Hippocampal formation (tissue), 2 donors: ENCODE measurements at places on chromosomes 11 and 22.

DNA sequence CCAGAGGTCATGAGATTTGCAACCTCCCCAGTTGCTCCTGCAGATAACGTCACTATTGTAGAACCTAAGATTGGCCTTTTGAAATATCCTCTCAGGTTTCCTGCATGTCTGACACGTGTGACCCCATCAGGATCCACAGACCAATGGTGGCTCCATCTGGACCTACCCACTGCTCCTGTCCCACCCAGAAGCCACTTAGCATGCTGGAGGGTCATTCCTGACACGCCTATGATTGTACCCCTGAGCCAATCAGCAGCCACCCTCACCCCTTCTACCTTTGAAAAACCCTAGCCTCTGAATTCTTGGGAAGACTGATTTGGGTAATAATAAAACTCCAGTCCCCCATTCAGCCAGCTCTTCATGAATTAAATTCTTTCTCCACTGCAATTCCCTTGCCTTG is 20.1 kb upstream of the NARS2 start:
- DNase-seq, result no peak

DNA sequence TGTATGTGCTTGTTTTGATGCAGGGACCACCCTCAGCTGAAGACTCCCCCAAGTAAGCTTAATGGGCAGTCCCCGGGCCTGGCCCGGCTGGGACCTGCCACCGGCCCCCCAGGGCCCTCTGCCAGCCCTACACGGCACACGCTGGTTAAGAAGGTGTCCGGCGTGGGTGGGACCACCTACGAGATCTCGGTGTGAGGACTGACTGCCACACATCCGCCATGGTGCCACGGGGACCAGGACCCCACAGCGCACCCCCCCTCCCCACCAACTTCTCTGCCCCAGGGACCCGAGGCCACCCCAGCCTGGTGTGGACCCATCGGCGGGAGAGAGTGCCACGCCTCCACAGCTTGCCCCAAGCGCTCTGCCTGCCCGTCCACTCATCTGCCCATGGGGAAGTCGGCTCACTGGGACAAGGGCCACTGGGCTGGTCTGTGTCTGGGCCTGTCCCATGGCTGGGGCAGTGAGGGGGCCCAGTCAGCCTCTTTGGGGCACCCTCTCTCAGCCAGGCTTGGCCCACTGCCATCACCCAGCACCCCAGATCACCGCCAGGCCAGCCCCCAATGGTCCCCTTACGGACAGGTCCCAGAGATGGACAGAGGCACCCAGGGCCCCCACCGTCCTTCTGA is 5.5 kb downstream of the CCDC188 start:
- DNase-seq, result no peak

- DNase-seq, result no peak
Observed at GRCh38 chr22:31692186-31692886, 30.3 kb upstream of the PISD start.

GRCh38 chr11:118602331-118602730 is 5.1 kb upstream of the PHLDB1 start:
- DNase-seq, result no peak

GRCh38 chr11:131203040-131203439 is 167.4 kb upstream of the NTM start:
- no peak for DNase-seq

- DNase-seq, result no peak
Observed at GRCh38 chr11:45880772-45881570, 4.5 kb upstream of the MAPK8IP1 start.

DNA sequence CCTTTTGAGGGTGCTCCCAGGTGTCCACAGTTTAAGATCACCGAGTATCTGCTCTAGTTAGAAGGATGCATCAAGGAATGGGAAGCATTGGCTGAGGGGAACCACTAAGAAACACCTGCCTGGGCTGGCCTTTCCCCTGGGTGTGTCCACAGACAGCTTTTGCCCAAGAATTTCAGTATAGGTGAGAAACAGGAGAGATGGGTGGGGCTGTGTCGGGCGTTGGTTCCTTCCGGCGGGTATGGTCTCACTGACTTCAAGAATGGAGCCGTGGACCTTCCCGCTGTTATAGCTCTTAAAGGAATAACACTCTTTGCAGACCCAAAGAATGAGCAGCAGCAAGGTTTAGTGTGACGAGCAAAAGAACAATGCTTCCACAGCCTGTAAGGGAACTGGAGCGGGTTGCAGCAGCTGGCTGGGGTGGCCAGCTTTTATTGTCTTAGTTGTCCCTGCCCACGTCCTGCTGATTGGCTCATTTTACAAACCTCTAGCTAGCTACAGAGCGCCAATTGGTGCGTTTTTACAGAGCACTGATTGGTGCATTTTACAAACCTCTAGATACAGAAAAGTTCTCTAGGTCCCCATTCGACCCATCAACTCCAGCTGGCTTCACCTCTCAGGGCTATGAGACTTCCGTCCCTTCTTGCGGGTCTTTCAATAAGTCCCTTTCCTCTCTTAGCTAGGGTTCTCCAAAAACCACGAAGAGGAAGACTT is 2.4 kb downstream of the FADS1 start:
- peak; percentile 69 for DNase-seq

DNA sequence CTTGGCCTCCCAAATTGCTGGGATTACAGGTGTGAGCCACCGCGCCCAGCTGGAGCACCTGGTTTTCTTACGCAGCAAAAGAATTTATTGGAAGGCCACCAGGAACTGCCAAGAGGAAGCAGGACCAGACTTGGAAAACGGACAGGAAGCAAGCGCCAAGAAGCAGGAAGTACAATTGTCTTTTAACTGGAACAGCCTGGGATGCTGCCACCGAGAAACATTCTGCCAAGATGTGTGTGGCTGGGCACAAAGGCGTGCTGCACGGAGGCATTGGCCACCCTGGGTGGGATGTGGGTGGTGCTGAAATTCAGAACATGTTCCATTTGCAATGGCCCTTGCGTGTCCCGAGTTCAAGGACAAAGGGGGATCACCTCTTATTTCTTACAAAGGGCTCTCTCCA is 15.4 kb downstream of the SLC3A2 start:
- no peak for DNase-seq

DNA sequence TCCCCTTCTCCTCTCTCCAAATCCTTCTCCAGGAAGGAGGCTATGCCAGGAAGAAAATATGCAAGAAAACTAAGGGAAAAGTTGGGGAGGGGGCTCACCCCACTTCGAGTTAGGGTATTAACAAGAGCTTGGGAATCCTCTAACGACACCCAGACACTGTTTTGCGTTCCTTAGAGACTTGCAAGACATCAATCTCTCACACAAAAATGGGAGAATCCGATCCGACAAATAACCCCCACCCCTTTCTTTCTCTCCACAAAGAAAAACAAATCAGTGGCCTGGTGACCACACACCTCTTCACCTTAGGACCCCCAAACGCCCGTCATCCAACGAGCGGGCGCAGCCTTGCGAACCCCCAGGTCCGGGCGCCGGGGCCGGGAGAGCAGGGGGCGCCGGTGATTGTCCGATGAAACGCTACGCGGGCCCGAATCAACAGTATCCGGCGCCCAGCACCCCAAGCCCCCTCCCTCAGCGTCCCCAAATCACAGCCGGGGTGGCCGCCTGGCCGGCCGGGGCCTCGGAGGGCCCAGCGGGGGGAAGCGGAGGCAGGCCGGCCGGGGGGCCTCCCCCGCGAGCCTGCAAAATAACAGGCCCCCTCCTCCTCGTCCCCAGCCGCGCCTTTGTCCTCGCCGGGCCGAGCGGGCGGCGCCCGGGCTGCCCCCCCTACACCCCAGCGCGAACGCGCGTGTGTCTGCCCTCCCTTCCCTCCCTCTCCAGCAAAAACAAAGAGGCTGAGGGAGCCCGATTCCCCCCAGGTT is 690 bp downstream of the CSNK1E start:
- DNase-seq, result peak; percentile 77

- DNase-seq, result no peak
Observed at GRCh38 chr11:454801-455565, 4.9 kb downstream of the PTDSS2 start.

- no peak for DNase-seq
Observed at GRCh38 chr11:78418584-78419211, 1.1 kb upstream of the GAB2 start.

GRCh38 chr22:45529105-45529504 is 26.4 kb downstream of the FBLN1 start:
- DNase-seq, result no peak

GRCh38 chr11:61066645-61067044 is 35.6 kb upstream of the CD5 start:
- no peak for DNase-seq

DNA sequence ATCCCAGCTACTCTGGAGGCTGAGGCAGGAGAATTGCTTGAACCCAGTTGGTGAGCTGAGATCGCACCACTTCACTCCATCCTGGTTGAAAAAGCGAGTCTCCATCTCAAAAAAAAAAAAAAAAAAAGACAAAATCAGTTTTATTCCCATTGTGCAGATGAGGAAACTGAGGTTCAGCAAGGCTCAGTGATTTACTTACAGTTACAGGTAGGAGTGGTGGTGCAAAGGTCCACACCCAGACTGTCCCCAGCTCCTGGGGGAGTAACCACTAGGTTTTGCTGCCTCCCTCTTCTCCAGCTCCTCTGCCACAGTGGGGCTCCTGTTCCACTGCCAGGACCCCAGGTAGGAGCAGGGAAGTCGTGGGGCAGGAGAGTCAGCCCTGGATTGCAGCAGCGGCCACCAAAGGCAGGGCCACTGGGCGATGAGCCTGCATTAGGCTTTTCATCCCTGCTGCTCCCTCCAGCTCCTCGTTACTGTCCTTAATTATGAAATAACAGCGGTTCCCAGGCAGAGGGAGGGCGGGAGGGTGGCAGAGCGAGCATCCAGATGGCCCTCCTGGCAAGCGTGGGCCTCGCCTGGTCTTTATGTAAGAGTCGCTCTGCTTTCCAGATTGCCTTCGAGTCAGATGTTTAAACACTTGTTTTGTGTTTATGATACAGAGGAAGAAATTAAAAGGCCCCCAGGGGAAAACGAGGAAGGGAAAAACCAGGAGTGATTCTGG is 15.5 kb upstream of the RASD2 start:
- peak; percentile 20 for DNase-seq

GRCh38 chr11:127640561-127641451 is 640.2 kb upstream of the KIRREL3 start:
- DNase-seq, result no peak

DNA sequence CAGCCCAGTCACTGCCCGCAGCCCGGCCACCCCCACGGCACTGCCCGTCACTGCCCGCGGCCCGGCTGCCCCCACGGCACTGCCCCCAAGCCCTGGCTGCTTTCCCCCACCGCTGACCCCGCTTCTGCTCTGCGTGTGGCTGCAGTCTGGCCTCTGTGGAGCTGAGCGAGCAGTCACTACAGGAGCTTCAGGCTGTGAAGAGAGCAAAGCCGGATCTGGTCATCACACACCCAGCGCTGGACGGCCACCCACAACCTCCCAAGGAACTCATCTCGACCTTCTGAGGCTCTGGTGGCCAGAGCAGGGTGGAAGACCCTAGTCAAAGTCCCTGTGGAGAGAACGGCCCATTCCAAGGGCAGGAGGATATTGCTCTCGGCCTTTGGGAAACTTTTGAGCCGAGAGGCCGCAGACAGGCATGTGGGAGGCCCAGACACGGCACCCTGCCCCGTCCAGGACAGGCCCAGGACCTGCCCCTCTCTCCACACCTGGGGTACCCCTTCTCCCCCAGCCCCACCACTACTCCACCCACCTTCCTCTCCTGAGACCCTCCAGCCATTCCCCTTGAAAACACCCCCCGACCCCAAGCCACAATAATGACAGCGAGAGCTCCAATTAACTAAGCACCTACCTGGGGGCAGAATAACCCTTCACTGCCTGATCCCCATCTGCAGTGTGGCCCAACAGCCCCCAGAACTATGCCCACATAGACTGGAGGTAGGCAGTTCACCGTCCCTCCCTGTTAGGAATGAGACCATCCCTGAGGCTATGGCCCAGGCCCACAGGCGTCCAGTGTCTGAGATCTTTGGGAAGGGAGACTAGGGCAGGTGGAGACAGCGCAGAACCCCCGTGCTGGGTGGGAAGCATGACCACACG is 3.7 kb upstream of the PGGHG start:
- no peak for DNase-seq

- DNase-seq, result no peak
Observed at GRCh38 chr11:34052608-34053160, 1.2 kb downstream of the CAPRIN1 start.

DNA sequence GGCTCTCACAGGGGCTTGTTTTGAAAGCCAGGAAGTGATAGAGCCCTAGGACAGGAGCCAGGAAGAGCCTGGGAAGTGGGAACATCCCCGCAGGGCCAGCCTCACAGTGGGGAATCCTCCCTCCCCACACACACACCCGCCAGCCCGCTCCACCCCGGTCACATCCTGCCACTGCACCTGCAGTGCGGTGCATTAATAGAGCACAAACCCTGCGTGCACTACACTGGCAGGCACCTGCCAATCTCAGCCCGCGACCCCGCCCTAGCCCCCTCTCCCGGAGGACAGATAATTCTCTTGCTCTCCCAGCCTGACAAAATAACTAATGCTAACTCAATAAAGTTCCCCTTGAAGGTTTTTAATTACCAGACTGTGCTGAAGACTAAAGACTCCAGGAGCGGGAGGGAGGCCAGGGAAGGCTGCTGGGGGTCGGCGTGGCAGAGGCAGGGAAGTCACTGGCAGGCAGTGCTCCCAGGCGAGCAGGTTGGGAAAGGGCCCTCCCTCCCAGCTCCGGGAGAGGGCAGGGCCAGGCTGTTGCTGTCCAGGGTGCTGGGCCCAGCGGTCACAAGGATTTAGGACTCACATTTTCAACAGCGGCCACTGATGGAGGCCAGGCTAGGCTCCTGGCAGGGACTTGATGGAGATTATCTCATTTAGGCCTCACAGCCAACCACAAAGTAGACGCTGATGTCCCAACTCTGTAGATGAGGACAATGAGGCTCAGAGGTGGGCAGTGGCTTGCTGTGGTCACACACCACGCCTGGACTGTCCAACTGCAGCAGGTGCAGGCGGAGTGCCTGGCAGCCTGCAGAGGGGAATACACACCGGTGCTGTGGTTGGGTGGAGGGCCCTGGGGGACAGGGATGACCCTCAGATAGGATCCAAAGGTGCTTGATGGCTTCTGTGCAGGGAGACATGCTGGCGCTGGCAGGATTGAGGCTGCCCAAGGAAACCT is 23.9 kb upstream of the TCF20 start:
- DNase-seq, result no peak

DNA sequence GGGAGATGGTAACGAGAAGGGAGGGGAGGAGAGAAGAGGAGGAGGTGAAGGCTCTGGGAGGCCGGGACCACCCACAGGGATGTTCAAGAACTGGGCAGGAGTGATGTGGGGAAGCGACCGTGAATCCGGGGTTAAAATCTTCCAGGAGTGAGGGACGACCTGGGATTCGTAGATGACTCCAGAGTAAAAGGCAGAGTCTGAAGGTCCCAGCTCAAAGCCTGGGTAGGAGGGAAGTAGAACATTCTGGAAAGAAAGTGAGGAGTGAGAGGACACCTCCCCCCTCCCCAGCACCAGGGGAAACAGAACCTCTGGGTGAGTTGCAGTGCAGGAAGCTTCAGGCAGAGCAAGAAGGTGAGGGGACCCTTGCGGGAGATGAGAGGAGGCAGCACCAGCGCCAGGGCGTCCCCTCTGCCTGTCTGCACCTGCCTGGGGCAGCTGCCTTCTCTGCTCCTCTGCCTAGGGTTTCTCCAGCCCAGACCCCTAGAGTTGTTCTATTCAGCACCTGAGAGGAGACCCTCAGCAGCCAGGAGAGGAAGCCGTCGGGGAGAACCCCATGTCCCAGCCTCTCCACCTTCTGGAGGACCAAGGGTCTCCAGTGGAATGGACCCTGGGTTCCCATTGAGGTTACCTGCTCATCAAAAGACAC is 49.7 kb downstream of the LINC01488 start:
- no peak for DNase-seq

GRCh38 chr11:75223954-75224643 is 16.5 kb upstream of the TPBGL start:
- no peak for DNase-seq
